NCI-H2171 treated with DMSO at 0.1 percent for 48 hours (cell line): ENCODE measurements at places on chromosomes 4 and X.

DNA sequence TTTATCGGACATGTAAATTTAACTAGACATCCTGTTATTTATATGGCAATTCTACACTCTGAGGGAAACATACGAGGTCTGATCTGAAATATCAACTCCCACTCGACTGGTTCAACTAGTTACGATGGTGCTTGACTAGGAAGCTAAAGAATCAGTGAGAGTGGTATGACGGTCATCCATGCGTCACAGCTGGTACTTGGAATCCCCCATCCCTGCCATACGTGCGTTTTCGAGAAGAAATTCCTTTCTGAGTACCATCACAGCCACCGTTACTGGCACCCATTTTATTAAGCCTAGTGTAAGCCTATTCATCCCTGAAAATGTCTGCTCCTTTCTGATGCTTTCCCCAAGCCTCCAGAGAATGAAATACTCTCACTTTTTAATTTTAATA lies 695 bp upstream of the PIGA start:
- DNase-seq: peak; percentile 28

DNA sequence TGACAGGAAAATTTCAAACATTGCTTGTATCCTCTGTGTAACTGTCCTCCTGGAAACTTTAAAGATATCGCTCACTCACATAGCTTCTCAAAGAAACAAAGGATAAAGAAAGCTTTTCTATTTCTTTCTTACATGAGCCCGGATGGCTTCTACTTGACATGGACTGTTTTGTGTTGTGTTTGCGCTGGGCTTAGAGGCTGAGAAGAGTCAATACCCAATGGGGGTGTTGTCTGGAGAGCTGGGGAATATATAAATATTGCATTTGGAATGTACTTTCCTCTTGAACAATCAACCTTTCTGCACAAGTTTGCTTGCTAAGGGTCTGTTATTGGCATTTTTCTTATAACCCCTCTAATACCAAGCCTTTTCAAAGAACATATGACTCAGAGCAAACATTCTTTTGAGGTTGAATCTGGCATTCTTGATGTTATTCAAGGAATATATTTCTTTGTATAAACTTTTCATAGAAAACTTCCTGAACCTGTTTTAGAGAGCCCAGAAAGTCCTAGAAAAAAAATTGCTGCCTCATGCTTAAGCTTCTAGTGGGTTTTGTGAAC lies 331.9 kb downstream of the PACRGL start:
- DNase-seq: no peak

GRCh38 chr4:175716961-175717360 lies 95.1 kb downstream of the GPM6A start:
- DNase-seq: no peak

GRCh38 chrX:24241822-24242648 lies 71.8 kb downstream of the SUPT20HL2 start:
- DNase-seq: peak; percentile 23

DNA sequence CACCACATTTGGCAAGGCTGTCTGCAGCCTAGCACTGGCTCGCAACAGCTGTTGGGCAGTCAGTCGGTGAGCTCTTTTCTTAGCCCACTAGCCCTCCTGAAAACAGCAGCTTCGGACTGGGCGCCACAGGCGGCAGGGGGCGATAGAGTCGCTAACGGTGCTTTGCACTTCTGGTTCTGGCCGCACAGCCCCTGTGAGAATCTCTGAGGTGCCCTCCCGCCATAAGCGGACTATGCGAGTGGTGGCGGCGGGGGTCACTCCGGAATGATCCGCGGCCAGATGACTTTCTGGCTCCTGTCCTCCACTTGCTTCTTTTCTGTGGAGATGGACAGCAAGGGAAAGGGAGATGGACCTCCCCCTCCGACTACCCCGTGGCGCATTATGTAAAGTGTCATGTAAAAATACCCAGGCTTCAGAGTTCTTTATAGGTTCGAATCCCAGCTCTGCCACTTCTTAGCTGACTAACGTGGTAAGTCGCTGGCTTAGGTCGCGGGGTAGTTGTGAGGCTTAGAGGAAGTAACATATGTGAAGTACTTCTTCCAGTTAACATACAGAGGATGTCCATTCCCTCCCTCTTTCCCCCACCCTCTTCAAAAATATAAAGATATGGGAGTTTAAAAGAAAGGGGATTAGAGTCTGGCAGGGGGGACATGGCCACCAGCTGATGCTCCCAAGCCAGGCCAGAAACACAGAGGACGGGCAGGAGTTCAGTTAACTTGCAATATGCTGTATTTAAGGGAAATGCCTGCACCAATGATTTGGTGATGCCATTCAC lies 11.0 kb downstream of the ARHGAP36 start:
- DNase-seq: peak; percentile 2

DNA sequence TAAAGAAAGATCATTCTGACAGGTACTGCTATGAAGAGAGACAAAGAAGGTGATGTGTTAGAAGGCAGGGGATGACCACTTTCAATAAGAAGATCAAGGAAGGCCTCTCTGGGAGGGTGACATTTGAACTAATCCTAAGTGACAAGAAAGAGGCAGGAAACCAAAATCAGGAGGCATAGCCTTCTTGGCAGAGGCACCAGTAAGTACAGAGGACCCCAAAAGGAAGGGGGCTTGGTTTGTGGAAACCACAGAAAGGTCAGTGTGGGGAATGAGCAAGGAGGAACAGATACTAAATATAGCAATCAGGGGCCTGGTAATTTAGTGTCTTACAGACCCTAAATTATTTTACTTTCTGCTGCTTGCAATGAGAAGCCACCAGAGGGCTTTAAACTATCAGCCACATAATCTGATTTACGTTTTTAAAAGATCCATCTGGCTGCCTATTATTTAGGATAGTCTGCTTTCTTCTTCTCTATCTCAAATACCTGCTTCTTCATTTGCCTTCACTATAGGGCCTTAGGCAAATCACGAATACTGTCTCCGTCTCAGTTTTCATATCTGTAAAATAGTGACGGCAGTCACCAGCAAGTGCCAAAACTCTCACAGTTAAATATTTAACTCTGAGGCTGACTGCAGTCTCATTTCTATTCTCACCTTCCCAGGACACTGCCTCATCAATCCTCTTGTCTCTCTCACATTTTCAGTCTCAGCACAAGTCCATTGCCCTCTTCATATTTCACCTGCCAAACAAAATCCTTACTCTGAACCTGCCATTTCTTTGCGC lies 16.7 kb downstream of the NR3C2 start:
- DNase-seq: no peak

DNA sequence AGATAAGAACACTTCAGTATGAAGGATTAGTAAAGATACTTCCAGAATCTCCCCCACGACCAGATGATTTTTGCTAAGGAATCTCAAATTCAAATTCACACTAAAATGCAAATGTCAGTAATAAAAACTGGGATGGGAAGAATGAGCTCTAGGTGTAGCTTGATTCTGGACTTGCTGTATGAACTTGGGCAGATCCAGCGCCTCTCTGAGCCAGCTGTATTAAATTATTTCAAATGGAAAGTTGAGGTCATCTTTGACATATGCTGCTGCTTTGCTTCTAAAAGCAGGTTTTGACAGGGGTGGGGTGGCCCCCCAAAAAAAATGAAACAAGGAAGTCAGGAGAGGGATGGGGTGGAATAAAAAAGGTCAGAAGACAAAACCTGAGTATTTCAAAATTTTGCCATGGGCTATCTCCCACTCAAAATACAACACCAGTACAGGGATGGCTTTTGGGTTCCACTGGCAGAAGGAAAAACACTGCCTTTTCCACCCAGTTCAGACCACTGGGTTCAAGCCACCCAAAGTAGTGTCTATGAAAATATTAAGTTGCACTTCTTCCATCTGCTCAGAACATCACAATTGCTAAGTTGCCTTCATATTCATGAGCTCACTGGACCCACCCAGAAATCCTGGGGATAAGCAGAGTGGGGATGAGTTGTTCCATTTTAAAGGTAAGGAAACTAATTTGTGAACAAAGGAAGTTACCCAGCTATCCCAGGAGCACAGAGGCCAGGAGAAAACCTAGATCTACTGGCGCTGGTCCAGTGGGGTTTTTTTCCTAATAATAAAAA lies 47.7 kb downstream of the ARHGEF9 start:
- DNase-seq: no peak

DNA sequence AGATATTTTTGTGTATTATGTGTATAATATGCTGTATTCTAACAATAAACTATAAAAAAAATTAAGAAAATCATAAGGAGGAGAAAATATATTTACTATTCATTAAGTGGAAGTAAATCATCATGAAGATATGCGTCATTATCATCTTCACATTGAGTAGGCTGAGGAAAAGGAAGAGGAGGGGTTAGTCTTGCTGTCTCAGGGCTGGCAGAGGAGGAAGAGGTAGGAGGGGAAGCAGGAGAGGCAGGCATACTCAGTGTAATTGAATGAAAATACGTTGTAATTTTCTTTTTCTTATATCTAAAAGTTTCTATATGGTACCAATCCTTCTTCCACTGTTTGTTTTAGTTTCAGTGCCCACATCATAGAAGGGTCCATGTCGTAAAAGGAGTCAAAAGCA lies 9.8 kb upstream of the TMEM185A start:
- DNase-seq: no peak
